ENCODE measurements at places on chromosomes 7 and 10.
A peak's percentile ranks its signal among the peaks of the same experiment; 100 is the strongest.

GRCh38 chr7:114910787-114911186 is 11.1 kb upstream of the MDFIC start:
- DNase-seq: no peak

GRCh38 chr7:110568388-110568787 is 522.5 kb upstream of the LRRN3 start:
- no peak for DNase-seq

GRCh38 chr7:21154614-21155013 is 273.3 kb upstream of the SP4 start:
- DNase-seq: no peak

GRCh38 chr7:27424749-27425148 is 182.1 kb downstream of the EVX1 start:
- DNase-seq: no peak

DNA sequence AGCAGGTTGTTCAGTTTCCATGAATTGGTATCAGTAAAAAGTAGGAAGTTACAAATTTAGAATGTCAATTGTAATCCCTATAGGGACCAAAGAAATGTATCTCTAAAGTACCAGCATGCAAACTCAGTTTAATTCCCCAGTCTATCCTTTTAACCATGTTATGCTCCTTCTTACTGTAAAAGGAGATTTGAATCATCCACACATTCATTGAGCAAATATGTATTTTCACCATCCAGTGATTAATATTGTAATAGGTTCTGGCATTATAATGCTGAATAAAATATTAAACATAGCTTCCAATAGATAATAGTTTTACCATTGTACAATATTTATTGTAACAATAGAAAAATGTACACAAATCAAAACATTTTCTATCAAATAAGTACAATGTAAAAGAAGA is 228.2 kb upstream of the SEMA3A start:
- no peak for DNase-seq

DNA sequence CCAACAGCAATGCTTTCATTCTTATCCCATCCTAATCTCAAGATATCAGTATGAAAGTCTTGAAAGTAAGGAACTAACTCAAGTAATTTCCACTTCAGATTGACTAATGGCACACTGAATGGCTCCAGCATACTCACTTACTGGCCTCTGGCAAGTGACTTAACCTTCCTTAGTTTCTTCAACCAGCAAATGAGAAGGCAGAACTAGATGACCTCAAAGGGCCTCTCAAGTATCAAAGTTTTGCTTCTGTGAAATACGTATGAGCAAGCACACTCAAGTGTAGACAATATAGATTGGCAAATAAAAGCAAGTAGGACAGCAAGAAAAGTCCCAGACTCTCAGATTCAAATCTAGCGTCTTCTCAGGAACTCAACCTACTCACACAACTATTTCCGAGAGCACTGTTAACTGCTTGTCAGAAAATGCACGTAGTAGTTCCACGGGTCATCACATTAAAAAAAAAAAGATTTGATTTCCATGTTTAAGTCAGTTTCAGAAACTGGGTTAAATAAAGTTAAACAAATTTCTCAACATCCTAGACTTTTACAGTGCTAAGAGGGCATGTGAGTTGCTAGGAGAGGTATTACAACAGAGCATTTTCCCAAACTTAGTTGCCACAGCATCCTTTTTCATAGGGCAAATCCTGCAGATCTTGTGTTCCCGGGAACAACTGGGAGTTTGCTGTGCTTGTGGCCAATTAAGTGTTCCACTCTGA is 276.9 kb upstream of the KLF14 start:
- DNase-seq: peak; percentile 41

DNA sequence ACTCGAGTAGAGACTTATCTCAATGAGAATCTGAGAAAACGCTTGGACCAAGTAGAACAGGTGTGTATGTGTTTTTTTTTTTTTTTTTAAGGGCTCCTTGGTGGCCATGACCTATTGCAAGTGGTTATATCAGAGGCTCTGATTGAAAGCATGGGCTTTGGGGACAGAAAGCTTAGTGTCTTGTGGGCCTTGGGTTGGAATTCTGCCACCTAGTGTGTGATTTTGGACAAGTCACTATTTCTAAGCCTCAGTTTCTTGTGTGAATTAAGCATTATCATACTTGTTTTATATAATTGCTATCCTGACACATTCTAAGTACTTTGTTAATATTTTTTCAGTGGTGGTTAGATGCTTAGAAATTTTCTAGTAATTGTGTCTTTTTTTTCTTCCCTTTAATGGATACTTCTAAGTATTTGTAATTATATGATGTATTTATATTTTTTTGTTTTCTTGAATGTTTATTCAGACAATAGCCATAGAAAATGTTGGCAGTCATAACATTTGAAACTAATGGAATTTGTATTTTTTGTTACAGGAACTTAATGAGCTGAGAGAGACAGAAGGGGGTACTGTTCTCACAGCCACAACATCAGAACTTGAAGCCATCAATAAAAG is 33.1 kb downstream of the SMC3 start:
- DNase-seq: no peak

- DNase-seq: no peak
Observed at GRCh38 chr7:151215396-151215795, 5.1 kb upstream of the H2BK1 start.

- no peak for DNase-seq
Observed at GRCh38 chr7:128154504-128154903, 86.6 kb upstream of the LEP start.

DNA sequence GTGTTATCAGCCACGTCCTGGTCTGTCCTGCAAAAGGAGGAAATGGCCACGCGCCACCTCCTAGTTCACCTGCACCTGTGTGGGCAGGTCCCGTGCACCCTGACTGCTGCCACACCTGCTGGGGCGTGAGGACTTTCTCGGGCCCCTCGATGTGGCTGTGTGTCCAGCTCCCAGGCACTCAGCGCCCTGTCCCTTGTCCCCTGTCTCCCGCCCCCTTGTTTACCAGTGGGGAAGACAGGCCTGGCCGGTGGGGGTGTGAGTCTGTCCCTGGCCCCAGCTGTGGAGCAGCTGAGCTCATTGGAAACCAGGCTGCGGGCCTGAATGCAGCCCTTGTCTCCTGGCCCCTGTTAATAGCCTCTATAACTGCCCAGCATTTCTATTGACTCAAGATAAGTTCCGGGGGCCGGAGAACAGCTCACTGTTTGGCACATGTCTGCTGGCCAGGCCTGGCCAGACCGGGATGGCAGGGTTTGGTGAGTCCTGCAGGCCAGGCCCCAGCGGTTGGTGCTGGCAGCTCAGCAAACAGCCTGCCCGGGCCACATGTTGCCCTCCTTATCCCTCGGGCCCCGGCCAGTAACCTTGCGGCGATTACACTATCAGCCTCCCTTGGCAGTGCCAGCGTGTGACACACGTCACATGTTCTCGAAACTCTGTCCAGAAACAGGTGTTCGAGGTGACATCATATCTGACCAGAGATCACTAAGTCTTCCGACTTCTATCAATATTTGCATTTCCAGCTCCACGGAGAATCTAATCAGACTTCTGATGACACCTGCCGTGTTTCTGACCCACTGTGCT is 52.1 kb downstream of the FOXL3 start:
- DNase-seq: no peak

GRCh38 chr10:110903280-110904278 is 15.4 kb downstream of the BBIP1 start:
- DNase-seq: no peak

GRCh38 chr10:102661658-102662028 is 17.4 kb downstream of the TRIM8 start:
- DNase-seq: no peak

DNA sequence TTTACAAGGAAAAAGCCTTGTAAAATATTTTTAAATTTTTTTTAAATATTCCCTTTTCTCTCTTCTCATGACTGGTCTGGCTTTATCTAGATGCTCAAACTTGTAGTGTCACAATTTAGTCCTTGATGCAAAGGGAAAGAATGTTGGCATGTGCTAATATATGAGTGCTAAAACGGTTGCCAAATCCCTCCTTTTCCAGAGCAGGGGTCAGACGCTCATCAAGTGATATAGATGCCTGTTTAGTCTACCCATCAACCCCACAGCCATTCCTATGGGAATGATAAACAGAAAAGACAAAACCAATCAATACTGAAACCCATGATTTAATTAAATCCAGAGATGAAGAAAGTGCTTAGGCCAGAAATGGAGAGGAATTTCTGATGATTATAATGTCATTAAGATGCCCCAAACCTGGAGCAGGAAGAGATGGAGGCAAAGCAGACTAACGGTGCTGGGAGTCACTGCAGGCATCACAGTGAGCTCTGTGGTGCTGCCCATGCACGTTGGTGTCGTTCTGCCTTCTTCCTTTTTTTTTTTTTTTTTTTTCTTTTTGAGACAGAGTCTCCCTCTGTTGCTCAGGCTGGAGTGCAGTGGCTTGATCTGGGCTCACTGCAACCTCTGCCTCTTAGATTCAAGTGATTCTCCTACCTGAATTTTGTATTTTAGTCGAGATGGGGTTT is 210.1 kb upstream of the STK17A start:
- no peak for DNase-seq

GRCh38 chr7:100573691-100574361 is at the start of gene SAP25:
Gene SAP25 (minus strand): TSS chr7:100573900. CDS start chr7:100573742, 158 bp downstream.
- DNase-seq: no peak

- no peak for DNase-seq
Observed at GRCh38 chr7:3386423-3387190, 85.6 kb downstream of the SDK1 start.

- DNase-seq: no peak
Observed at GRCh38 chr10:113290137-113290536, 262.7 kb upstream of the HABP2 start.

- DNase-seq: peak; percentile 92
Observed at GRCh38 chr10:72340510-72341261, 14.0 kb downstream of the DNAJB12 start.

DNA sequence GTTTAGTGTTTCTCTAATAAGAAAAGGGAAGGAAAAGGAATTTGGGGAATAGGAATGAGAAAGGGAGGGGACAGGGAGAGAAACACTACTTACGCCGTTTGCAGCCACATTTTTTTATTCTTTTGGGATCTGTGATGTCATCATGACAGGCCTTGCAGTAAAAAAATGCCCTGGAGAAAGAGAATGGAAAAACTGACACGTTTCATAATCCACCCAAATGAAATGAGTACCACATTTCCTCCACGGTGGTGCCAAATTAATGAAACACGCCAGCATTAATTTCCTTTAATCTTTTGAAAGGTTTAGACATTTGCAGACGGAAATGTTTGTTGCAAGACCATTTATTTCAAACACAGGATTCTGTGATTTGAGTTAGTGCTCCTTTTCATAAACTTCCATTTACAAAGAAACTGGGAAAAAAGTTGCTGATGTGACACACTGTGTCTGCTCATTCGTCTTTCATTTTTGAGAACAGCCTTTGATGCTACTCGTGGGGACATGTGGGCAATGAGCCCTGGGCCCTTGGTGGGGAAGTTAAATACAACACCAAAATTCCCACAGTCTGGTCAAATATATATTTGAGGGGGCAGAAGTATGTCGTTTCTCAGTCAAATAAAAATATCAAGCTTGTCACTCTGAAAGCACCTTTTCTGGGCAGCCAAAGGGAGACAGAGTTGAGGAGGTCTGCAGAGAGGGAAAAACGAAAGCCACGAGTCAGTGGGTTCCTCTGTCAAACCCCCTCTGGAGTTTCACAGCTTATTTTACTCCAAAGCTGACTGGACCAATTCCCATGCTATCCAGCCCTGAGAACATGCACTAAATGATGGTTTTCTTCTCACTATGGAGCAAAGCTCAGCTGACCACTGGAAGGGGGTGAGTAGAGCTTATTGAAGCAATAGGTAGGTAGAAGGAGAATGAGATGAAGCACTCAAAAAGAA is 625.5 kb downstream of the KCNMA1 start:
- no peak for DNase-seq

- DNase-seq: no peak
Observed at GRCh38 chr10:124403548-124403947, 15.2 kb downstream of the OAT start.

DNA sequence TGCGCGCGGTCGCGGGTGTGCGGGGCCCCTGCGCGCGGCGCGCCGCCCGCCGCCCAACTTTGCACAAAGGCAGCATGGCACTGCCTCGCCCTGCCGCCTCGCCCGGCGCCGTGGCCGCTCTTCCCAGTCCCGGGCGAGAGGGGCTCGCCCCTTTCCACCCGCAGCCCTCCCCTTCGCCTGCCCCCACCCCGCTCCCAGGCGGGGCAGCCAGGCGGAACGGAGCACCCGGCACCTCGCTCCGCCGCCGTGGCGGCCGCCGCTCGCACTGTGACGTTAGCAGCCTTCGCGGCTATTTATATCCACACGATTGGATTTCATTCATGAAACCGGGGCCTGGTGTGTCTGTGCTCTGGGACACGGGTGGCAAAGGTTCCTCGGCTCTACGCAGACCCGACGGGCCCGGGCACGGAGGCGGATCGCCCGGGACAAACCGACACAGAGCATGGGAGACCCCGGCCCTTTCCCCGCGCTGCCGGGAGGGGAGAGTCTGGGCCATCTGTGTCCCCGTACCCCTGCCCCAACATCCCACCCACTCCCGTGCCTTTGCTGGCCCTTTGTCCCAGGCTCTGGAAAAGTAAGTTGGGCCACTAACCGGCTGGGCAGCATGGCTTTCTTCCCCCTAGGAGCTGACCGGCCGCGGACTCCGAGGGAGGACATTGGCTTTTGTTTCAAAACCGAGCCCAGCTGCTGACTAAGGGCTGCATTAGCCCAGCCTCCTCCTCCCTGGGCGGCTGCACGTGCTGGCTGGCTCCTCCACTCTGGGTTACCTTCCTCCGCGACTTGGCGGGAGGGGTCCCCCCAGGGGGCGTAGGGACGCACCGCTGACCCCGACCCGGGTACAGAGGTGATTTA is at the start of gene RHOBTB1:
TSS of gene RHOBTB1 (minus strand) at position 128 of the 852 bp plus-strand sequence. CDS start 32,643 bp downstream, outside the sequence.
- DNase-seq: peak; percentile 61

- no peak for DNase-seq
Observed at GRCh38 chr7:156665101-156665500, 24.5 kb downstream of the RNF32 start.

- DNase-seq: no peak
Observed at GRCh38 chr10:116371737-116372136, 47.5 kb downstream of the CCDC172 start.

DNA sequence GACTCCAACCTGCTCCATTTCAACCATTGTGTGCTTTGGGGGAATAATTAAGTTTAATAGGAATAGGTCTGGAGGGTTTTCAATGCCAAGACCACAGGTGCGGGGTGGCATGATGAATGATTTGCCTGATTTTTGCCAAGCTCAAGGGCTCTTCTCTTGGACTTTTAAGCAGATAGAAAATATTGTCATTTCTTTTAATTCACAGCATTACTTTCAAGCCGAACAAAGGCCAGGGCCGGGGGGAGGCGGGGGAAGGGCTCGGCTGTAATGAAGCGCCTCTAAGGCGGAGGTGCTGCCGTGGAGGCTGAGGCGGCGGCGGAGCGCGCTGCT is 6.5 kb downstream of the PTF1A start:
- no peak for DNase-seq
